HEK293T (cell line): ENCODE measurements at places on chromosomes 3 and 15.
A peak's percentile ranks its signal among the peaks of the same experiment; 100 is the strongest.

GRCh38 chr3:42653560-42654330, at the start of gene ZBTB47:
ZBTB47 (plus strand) TSS chr3:42653697; CDS start chr3:42658356, 4,659 bp downstream.
- DNase-seq = peak; percentile 43

DNA sequence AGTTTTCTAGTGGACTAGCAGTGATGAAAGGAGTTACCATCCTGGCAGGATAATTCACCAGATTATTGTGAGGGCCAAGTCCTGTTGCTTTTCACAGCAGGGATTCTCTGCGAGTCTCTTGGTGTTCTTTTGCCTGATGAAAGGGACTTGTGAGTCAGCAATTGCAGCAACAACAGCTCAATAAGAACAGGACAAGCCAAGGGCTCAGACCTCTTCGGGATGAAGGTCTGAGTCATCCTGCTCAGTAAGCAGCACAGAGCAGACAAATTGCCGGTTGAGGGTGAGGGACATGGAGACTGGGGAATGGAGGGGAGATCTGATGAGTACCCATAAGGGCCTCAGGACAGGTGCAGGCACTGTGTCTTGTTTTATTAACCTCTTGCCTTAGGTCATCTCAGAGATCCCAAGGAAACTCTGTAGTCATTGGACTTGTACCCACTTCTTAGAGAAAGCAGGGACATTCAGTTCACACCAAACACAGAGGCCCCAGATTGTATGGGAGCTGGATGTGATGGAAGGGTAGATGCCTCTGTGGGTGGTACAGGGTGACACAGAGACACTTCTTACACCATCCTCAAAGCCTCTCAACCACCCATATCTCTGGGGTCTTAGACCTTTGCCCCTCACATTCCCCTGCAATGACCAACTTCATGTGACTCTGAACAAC, 173.8 kb upstream of the TLE3 start:
- peak; percentile 29 for DNase-seq

DNA sequence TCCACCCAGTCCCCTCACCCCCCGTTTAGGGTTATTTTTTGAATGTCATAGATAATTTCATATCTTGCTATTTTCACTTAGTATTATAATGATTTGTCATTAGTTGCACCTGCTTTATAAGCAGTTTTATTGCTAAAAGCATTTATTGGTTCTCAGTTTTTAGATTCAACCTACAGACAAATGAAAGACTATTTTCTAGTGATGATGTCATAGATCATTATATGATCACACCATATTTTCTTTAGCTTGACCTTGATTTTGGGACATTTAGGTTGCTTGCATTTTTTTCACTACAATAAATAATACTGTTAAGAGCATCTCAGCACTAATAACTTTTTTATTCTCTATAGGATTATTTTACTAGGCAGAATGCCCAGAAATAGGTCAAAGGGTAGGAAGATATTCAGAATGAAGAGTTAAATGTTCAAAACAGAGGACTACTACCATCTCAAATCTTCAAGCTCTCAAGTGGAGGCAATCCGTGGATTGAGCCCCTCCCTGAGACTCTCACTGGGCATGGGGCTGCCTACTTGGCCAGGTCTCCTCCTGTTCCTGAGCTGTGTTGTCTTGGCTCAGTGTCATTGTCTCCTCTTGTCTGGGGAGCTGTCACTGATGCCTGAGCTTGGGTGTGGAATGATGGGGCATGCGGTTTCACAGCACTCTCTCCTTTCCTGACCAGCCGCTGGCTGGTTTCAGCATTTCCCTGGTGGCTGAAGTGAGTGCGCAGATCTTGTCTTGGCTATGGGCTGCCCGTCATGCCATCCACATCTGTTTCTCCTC, 28.4 kb downstream of the CHCHD6 start:
- no peak for DNase-seq

DNA sequence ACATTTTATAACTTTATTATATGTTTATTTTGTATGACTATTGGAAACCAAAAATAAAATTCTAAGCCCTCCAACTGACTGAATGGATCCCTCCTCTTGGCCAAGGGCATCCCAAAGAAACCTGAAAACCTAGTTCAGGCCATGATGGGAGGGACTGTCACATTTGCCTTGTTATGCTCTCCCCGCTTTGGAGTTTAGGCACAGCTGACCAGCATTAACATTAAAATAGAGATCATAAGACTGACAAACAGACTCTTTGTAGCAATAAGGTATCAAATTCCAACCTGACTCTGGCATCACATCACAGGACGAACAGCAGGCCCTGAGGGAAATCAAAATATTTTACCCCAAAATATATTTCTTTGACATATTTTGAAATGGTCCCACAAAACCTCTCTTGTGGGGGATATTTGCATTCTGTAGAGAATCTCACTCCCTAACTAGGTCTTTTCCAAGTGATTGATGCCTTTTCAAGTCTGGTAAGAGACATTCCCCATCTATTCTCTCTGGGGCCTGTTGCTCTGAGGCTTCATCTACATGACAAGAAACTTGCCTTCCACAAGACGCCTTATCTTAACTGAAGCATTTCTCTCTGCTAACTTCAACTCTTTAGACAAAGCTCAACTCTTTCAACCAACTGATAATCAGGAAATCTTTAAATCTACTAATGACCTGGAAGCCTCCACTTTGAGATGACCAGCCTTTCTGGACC, 81.8 kb upstream of the PRR23E start:
- DNase-seq = no peak

DNA sequence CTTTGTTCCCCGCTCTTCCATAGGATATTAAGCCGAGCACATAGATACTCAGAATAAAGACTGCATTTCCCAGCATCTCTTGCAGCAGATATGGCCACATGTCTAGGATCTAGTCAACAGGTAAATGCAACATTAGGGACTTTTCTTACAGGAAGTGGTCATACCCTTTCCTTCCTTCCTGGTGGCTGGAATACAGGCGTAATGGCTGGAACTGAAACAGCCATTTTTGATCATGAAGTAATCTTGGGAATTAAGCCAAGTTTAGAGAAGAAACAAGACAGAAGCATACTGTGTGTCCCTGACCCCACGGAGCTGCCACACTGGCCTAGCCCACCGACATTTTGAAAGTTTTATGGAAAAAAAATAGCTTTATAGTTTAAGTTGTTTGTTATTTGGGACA, 234.0 kb downstream of the XXYLT1 start:
- DNase-seq = no peak

GRCh38 chr3:46670000-46670890, 23.2 kb downstream of the ALS2CL start:
- no peak for DNase-seq

- no peak for DNase-seq
These were observed 128.8 kb downstream of the GBE1 start for GRCh38 chr3:81632659-81633058.

DNA sequence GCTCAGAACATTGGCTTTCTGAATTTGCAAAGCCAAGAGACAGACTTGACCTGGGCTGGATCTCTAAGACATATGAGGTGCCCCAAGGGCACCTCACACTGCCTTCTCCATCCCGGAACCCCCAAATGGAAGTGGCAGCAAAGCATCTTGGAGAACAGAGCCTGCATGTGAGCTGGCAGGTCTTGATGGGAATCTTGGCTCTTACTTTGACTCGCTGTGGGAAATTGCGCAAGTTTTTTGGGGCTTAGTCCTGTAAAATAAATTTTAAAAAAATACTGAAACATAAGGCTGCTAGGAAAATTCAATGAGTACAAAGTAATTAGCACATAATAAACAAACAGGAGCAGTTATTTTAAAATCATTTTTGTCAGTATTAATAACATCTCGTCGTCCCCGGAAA, 13.7 kb upstream of the SEC22A start:
- no peak for DNase-seq

- no peak for DNase-seq
These were observed 493.6 kb upstream of the ADAMTS9 start for GRCh38 chr3:65181391-65181871.

DNA sequence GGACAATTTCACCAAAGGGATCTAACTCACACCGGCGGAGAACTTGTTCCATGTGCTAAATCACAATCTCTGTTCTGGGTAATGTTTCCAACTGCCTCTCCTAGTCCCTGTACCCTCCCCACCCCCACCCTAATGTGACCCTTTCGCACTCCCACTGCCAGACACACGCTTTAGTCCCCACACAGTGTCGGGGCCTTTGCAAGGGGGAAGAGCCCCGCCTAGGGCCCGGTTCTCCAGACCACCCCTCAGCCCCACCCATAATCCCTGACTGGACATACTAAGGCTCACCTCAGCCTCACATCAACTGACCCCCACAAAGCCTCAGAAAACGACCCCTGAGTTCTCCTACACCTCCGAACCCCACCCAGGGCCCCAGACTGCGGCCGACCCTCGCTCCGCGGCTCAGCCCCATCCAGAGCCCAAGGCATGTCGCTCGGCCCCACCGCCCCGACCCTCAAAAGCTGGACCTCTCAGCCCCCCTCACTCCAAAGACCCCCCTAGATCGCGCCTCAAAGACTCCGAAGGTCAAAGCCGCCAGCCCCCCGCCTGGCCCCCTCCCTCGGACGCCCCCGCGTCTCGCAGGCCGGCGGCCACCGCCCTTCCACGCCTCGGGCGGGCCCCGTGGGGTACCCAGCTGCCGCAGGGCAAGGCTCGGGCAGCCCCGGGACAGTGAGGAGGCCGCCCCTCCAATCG, 72.0 kb upstream of the MAP4 start:
- DNase-seq = peak; percentile 25

DNA sequence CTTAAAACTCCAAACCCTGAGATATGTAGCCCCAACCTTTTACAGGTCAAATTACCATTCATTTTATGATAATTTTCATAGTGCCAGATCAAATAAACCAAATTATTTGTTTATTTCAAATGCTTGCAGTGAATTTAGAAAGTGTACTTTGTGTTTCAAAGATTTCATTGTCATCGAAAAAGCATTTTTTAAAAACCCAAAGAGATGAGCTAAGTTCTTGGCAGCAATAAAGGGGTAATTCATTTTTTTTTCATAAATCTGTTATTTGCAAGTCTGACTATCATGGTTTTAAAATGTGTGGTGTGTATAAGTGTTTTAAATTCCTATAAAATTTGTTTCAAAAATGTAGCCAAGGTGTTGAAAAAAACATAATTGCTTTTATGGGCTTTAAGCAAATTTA, 17.2 kb downstream of the PTX3 start:
- no peak for DNase-seq

DNA sequence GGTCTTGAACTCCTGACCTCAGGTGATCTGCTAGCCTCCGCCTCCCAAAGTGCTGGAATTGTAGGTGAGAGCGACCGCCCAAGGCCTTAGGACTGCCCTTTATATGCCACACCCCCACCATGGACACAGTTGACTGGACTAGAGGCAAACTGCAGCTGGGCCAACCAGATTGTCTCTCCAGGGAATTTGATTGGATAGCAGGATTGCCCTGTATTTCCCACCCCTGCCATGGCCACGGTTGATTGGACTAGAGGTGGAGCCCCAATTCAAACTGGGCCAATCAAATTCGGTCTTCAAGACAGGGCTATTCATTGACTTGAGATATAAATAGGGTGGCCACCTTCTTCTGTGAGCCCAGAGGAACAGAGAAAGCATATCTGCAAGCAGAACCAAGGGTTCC, 6.9 kb upstream of the CLPX start:
- DNase-seq = no peak

DNA sequence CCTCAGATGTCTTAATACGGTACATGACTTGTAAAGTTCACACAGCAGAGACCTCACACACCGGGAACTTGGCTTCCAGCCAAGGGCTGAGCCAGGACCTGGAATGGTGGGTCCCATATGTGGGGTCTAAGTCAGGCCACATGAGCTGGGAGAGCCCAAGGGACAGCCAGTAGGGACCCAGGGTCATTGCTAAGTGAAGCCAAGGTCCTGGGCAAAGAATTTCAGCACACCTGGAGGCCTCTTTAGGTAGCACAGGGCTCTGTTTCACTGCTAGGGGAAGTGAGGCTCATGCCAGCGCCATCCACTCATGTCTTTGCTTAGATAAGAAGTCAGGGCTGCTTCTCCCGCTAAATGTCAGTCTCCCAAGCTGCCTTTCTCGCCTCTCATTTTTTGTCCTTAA, 116.6 kb upstream of the TLE3 start:
- DNase-seq = peak; percentile 43
